ENCODE measurements at places on chromosomes 5 and 9.

GRCh38 chr9:114093761-114094505 is 5.2 kb downstream of the KIF12 start:
- DNase-seq: peak; percentile 12

GRCh38 chr9:82532504-82533180 is 530.3 kb downstream of the RASEF start:
- DNase-seq: no peak

GRCh38 chr5:3380689-3381088 is 214.9 kb upstream of the IRX1 start:
- DNase-seq: no peak

DNA sequence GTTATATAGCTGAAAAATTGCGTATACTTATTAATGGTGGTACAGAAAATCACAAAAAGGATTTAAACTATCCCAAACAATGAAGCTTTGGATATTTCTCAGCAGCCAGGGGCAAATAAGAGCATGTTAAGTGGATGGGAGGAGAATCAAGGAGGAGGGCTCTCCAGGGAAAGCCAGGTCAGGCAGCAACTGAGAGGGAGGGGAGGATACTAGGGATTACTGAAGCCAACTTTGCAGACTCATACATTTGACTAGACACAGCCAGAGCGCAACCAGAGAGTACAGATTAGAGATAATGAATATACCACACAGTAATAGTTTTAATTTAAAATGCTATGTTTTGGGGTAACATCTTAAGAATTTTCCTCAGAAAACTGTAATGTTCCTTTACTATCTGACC is 360.2 kb downstream of the HCN1 start:
- no peak for DNase-seq

DNA sequence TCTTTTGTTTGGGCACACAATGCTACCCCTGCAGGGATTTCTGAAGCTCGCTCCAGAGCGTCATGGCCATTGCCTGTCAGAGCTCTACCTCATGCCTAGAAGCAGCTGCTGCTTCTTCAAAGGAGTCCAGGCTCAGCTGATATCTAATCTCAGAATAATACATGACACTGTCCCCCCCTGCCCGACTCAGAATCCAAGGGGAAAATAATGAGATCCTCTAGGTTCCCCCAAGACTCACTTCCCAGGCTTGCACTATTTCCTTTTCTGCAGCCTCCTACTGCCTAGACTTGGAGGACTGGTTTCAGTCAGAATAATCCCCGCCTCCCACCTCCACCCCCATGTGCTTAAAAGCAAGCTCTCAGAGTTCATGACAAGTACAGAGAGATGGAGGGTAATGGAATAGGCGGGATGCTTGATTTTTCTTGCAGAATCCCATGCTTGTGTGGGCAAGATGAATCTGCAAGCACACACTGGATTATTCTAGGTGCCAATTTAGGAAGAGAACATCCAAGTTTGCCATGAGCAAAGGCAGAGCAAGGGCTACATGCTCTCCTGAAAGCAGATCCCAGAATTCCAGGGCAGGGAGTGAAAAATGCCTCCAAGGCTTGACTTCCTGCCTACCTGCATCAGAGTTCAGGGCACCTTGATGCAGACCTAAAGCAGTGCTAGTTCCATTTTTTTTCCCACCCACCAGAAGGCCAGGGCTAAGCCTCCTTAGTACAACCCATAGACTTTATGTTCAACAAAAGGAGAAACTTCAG is 97.4 kb upstream of the IFNK start:
- no peak for DNase-seq

GRCh38 chr5:103502662-103503061 is 59.9 kb downstream of the NUDT12 start:
- DNase-seq: no peak

GRCh38 chr5:5303242-5303641 is 119.2 kb upstream of the ICE1 start:
- no peak for DNase-seq

DNA sequence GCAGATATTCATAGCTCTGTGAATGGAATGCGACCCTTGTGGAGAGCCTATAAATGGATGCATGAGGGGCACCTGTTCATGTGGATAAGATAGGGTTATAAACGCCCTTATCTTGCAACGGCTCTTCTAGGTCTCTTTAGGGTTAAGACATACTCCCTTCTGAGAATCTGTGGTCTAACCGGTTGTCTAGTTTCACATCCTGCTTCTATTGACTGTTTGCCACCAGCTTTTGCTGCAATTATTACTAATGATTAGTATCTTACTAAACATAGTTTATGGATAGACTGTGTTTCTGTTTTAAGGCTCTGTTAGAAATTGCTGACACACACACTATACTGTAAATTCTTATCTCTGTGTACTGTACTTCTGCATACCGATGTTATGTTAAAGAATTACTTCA is 198.9 kb upstream of the CYLC2 start:
- no peak for DNase-seq

- no peak for DNase-seq
These were observed 236.1 kb downstream of the AGTPBP1 start for GRCh38 chr9:85505612-85506011.

GRCh38 chr5:165673499-165673898 is 2168.1 kb downstream of the MAT2B start:
- no peak for DNase-seq

- DNase-seq: no peak
These were observed 9.5 kb downstream of the GAPVD1 start for GRCh38 chr9:125271081-125271480.

DNA sequence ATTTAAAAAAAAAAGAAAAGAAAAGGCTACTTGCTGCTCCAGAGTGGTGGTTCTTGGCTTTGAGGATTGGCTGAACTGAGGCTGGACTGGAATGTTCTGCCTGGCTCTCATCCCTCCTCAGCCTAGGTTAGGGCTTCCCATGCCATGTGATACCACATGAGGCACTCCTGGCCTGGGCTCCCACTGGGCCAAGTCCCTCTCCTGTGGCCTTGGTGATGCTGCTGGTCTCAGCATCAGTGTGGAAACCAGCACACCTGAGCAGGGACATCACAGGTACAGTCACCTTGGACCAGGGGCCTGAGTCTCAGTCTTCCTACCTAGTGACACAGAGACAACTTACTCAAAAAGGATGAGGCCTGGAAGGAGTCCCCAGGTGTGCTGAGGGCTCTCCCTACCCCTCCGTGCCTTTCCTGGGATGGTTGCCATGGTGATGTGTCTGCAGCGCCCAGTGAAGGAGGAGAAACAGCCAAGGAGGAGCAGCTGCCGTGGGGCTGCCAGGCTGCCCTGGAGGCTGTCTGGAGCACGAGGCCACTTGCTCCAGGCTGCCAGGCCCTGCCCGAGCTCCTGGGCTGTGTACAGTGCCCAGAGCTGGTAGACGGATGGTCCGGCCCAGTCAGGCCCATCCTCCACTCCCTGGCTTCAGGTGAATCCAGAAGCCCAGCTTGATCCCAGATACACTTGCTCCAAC is 71.0 kb downstream of the WNK2 start:
- DNase-seq: no peak

GRCh38 chr9:93119953-93120845 is 13.9 kb downstream of the NINJ1 start:
- peak; percentile 96 for DNase-seq

GRCh38 chr5:34684980-34685352 is 28.8 kb downstream of the RAI14 start:
- DNase-seq: no peak

DNA sequence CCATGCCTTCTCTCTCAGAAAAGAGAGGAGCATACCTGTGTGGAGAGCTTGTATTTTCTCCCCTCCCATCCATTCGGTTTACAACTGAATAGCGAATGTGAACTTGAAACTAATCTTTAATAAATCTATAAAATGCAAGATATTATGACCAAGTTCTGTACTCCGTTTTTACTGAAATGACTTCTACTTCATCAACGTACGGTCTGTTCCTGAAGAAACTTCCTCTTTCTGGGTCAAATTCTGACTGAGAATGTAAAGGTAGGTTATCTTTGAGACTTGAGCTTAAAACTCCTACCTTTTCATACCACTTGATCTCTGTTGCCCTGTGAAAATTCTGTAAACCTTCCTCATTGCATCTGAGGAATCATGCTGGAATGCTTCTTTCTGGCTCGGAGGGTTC is 4.2 kb upstream of the CTNNAL1 start:
- no peak for DNase-seq

DNA sequence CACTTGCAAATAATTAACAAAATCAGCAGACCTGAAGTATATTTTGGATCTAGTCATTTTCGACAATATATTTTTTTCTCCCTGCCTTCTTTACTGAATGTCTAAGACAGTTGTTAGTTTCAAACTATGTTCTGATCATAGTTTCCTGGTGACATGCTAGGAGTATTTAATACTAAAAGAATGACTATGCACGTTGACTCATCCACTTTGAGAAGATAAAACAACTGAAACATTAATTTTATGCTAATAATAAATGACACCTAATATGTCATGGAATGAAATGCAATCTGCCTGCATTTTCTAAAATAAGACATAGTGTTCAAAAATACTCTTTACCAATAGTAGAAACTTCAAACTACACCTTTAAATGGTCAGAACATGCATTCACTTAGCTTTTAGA is 2123.7 kb upstream of the C9orf72 start:
- DNase-seq: no peak

DNA sequence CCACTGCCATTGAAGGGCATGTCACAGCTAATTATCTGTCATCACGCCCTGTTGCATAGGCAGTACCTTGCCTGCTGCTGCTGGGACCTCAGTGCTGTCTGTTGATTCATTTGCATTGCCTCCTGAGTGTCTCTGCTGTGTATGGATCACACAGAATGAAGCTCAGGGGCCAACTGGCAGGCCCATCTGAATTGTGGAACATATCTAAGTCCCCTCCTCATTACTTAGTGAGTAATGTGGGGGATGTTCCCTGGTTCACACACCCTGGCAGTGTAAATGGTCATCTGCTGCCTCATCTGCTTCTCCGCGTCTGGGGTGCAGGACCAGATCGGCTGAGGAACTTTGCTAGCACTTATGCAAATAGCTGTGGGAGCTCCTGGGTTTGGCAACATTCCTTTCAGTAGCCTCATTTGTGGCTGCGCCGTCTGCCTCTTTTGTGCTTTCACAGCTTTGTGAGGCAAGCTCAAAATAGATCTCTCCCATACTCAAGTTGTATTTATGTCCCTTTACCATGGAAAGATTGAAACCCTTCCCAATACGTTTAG is 25.4 kb downstream of the TYRP1 start:
- peak; percentile 23 for DNase-seq

DNA sequence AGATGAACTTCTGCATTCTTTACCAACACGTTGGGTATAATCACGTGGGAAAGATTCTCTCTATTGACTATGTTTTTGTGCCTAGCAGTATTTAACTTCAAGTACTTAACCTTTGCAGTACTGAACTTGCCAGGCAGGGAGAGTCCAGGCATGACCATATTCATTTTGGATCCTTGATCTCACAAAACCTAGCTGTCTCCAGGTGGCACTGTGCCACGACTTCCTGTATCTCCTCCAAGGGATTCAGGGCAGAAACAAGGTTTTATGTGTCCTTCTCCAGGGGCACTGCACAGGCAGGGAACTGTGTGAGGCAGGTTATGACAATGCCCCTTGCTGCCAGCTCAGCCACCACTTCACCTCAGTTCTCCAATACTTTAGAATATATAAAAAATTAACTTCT is 11.7 kb upstream of the IFNA5 start:
- DNase-seq: peak; percentile 27

DNA sequence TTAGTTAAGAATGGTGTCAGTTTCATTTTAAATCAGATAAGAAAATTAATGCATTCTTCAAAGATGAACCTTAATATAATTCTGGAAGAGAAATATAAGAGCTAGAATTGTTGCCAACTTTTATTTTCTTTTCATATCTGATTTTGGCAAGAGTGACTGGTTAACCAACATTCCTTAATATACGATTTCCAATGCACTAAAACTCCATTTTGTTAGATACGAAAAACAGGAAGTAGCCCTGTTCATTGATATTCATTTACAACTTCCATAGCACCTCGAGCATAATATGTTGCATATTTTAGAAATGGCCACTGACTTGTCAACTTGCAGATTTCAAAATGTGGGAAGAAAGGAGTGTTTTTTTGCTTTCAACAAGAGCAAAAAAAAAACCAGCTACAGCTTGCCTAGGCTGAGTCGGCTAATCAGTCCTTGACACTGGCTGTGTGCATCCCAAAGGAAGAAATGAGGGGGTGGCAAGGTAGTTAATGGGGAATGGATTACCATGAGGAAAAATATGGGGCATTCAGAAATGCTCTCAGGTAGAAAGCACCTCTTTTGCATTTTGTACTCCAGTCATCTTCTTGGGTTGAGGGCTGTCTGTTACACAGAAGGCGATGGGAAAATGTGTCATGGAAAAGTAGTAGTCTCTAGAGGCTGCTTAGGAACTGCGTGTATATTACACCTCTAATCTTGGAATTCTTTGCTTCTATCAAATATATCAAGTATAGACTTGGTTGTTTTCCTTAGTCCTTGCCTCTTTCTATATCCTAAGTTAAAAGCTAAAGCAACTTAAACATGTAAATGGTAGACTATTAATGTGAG is 3.9 kb downstream of the MAP3K1 start:
- no peak for DNase-seq

DNA sequence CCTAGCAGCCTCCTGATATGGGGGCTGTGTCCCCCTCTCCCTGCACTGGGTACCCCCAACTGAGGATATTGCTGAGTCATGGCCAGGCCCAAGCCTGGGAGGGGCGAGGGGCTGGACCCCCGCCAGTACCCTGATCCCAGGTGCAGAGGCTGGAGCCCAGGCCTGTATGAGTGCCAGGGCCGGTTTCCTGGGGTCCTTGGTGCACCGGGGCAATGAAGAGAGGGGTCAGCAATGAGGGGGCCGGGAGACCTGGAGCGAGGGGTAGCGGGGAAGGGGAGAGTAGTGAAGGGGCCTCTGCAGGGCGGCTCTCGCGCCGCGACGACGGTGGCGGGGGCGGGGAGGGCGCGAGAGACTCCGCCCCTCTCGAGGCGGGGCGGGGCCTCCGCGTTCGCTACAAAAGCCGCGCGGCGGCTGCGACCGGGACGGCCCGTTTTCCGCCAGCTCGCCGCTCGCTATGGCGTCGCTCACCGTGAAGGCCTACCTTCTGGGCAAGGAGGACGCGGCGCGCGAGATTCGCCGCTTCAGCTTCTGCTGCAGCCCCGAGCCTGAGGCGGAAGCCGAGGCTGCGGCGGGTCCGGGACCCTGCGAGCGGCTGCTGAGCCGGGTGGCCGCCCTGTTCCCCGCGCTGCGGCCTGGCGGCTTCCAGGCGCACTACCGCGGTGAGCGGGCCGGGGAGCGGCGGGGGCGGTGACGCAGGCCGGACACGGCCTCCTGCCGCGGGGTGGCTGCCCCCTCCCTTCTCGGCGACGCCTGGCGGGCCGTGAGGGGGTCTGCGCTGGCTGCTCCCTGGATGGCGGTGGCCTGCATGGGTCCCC is at the start of gene SQSTM1:
Gene SQSTM1, plus strand, starts transcription at position 423 of the 815 bp plus-strand sequence. Its CDS starts 32 bp downstream, at position 455.
- peak; percentile 93 for DNase-seq
